ENCODE measurements at places on chromosomes 12 and 14.

DNA sequence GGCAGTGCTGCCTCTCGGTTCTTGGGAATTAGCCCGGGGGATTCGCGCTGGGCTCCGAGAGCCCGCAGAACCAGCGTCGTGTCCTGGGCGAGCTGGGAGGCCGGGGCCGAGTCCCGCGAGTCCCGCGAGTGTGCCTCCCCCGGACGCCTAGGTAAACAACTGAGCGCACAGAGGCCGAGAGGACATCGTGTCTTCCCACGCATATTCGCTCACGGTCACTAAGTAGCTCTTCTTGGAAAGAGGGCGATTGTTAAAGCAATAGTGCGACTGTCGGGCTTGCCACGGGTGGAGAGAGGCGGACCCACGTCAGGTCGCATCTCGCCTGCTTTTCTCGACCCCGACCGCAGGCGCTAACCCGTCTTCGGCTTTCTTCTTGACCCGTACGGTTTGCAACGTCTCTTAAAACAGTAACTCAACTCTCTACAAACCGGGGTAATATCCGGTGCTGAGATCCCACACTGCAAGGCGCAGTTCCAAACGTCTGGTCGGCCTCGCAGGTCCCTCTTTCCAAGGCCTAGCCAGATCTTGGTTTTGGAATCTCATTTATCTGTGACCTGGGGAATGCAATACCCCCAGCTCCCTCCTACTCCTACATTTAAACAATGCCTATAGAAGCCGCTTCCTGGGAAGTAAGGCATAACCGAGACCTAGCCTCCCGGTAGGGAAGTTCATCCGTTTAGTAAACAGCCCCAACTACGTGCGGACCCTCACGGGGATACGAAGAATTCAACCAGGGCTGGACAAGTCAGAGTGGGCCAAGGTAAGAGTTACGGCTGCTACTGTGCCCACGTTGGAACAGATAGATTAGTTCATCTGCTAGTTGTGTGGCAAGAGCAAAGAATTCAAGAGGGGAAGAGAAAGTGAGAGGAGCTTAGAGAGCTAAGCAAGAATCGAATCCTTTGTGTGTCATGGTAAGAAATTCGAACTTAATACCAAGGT lies 736 bp upstream of the PHLDA1 start:
- H3K36me3 ChIP-seq: peaks cover 24% of the 10 kb centered on the region
- H3K27ac ChIP-seq: peak overlapping the region; percentile 99
- H3K4me1 ChIP-seq: peaks cover 48% of the 10 kb centered on the region
- peaks cover 3% of the 10 kb centered on the region for H3K27me3 ChIP-seq
- H3K4me3 ChIP-seq: peak overlapping the region; percentile 91

- H3K27ac ChIP-seq: no peak overlapping the region
- peaks cover 9% of the 10 kb centered on the region for H3K36me3 ChIP-seq
- peaks cover 6% of the 10 kb centered on the region for H3K4me1 ChIP-seq
- H3K27me3 ChIP-seq: no peaks in the 10 kb centered on the region
- no peak overlapping the region for H3K4me3 ChIP-seq
These were observed 884.9 kb upstream of the MGAT4C start for GRCh38 chr12:87141091-87141490.

- peaks cover 14% of the 10 kb centered on the region for H3K4me1 ChIP-seq
- H3K36me3 ChIP-seq: no peaks in the 10 kb centered on the region
- H3K27me3 ChIP-seq: no peaks in the 10 kb centered on the region
- DNase-seq: no peak
- no peak overlapping the region for H3K4me3 ChIP-seq
These were observed 51.6 kb upstream of the ABCC9 start for GRCh38 chr12:21992823-21993222.

- H3K4me3 ChIP-seq: no peak overlapping the region
- H3K4me1 ChIP-seq: peaks cover 9% of the 10 kb centered on the region
- H3K27me3 ChIP-seq: no peaks in the 10 kb centered on the region
- no peaks in the 10 kb centered on the region for H3K36me3 ChIP-seq
These were observed 638.3 kb upstream of the TBX3 start for GRCh38 chr12:115322275-115322674.

DNA sequence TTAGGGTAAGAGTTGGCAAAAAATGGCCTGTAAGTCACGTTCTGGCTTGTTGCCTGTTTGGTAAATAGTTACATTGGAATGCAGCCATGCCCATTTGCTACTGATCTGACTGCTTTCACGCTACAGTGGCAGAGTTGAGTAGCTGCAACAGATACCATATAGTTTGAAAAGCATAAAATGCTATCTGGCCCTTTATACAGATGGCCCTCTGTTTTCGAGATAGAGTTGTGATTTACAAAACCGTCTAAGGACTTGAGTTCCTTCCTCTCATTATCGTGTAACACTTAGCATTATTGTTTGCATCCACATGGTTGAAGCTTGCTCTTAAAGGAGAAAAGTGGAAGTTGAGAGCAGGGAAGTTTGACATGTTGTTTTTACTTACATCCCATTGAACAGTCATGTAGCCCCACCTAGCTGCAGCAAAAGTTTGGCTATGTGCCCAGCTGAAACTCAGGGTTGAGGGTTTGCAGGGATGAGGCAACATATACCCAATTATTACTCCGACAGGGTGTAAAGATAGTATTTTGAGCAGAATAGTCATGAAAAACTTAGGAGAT lies 11.3 kb upstream of the SCFD1 start:
- H3K36me3 ChIP-seq: peaks cover 46% of the 10 kb centered on the region
- no peak for DNase-seq
- H3K27me3 ChIP-seq: no peaks in the 10 kb centered on the region
- H3K4me1 ChIP-seq: no peaks in the 10 kb centered on the region

GRCh38 chr14:64394423-64394822 lies 6.3 kb downstream of the MTHFD1 start:
- peaks cover 60% of the 10 kb centered on the region for H3K4me1 ChIP-seq
- peaks cover 24% of the 10 kb centered on the region for H3K36me3 ChIP-seq
- peak overlapping the region; percentile 73 for H3K27ac ChIP-seq
- DNase-seq: no peak
- no peaks in the 10 kb centered on the region for H3K27me3 ChIP-seq
